Fibroblast of skin of right quadriceps (primary cell): ENCODE measurements at places on chromosomes 16 and 17.

DNA sequence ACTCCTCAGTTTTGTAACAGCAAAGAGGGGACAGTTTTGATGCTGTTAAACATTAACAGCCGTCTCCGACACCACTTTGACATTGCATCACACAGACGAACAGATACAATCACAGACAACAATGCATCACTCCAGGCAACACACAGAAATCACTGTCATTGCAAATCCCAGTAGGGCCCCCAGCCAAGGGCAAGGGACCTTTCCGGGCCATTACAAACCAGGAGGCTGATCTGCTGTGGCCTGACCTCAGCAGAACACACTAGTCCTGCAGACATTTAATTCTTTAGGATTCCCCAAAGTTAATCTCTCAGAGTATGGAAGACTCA, 136.2 kb upstream of the RCVRN start:
- no peak for DNase-seq

DNA sequence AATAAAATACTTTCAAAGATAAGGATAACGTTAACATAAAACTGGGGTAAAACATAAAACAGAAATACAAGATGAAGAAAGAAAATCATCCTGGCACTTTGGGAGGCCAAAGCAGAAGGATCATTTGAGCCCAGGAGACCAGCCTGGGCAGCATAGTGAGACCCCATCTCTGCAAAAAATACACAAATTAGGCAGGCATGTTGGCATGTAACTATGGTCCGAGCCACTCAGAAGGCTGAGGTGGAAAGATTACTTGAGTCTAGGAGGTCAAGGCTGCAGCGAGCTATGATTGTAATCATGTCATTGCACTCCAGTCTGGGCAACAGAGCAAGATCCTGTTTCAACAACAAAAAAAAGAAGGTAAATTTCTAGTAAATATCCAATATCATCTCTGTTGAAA, 19.6 kb downstream of the TAT start:
- no peak for DNase-seq

DNA sequence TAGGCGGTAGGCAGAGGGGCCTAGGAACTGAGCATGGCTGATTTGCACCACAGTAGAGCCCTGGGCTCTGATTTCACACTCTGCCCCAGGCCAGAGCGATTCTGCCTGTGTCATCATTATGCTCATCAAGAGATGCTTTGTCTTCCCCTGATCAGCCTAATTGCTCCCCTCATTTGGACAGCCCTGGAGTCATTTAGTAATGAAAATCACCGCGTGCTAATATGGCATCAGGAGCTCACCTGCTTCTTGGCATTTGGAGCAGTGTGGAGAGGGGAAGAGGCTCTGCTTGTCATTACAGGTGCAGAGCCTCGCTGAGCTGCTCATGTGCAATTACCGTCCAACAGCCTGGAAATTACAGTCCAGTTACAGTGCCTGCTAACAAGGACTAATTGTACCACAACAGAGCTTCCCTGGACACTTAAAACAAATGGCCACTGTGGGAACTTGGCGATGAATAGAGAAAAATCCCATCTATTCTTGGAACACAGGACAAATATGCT, 157.1 kb upstream of the WSCD1 start:
- DNase-seq = no peak

- DNase-seq = no peak
These were observed 182.6 kb downstream of the C16orf78 start for GRCh38 chr16:49556249-49556605.

DNA sequence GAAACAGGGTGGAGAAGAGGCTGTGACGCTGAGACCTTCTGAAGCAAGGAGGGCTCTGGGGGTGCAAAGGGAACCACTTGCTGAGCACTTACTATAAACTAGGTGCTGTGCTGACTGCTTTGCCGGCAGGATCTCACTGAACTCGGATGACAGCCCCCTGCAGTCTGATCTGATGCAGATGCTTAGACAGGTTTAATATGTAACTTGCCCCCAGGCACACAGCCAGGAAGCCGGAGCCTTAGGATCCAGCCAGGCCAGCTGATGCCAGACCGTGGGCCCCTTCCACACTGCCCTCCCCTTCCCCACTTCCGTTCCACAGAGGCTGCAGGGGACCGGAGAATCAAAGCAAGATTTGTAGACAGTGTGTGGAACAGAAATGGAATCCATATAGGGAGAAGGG, 23.1 kb downstream of the SPACA3 start:
- DNase-seq = no peak

GRCh38 chr16:48963901-48964615, 317.6 kb downstream of the CBLN1 start:
- DNase-seq = peak; percentile 94

DNA sequence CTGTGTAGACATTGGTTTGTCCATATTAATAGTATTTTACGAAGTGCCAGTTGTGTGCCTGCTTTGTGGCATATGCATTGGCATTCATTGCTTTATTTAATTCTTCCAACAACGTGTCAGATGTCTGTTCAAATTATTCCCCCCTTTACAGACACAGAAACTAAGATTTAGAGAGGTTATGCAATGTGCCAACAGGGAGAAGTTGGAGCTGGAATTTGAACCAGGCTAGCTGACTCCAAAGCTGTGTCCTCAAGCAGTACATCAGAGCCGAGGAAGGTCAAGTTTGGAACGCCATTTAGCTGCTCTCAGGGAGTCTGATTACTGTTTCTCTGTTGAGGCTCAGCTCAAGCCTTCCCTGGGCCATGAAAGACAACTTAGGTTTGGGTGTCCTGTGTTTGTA, 232.3 kb downstream of the WWOX start:
- DNase-seq = no peak

DNA sequence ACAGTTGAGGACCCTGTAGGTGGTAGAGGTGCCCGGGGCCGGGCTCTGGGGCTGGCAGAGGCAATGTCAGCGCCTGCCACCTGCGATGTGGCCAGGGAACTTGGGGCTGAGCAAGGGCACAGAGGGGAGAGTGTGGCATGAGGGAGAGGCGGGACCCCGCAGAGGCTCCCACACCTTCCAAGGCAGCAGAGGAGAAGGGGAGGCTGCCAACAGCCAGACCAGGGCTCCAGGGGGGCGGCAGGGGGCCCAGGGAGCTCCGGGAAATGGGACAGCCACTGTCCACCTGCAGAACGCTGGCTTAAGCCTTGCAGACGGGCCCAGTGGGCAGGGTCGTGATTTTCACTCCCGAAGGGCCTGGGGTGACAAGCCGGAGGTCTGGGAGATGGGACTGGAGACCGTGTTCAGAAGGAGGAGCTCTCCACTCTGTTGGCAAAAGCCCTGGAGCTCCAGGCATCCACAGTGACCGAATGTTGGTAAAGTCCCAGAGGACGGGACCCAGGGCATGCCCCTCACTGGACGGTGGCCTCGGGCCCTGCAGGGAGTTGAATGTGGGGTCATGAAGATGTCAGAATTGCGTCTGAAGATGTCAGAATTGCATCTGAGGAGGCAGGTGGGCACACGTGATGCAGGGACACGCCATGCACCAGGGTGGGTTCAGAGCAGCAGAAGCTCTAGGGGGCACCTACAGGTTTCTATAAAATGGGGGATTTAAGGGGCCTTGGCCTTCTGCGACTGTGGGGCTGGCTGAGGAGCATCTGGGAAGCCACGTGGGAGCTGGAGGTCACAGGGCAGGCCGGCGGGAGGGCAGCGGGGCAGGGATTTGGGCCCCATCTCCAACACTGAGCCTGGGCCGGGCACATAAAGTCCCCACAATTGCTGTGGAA, 18.6 kb downstream of the CD7 start:
- no peak for DNase-seq

DNA sequence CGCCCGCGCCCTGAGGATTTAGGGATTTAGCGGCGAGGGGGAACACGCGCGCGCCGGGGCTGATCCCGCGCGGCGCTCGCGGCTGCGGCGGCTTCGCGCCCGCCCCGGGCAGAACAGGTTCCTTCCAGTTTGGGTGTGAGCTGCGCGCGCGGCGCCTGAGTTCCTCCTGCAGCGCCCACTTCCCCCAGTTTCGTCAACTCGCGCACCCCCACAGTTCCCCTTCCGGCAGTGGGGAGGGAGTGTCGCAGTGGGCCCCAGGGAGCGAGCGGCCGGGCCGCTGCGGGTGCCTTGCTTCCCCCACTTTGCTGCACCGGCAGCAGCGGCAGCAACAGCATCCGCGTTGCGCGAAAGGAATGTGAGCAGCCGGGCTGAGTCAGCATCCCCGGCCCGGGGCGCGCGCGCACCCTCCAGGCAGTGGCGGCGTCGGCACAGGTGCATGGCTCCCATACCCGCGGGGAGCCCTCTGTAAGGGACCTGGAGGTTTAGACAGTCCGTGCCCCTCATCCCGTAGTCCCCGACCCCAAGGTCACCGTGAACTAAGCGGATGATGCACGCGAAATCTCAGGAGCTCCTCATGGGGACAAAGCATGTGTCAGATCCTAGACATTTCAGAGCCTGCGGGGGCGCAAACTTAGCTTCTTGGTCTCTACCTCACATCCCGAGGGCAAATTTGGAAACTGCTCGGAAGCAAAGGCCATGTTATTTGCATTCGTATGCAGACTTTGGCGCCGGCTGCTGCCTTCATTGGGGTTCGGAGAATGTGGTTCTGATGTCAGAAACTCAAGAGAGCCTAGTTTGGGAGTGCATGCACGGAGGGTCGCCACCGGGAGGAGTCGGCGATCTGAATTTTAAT, 767 bp downstream of the ARSG start:
- peak; percentile 56 for DNase-seq

DNA sequence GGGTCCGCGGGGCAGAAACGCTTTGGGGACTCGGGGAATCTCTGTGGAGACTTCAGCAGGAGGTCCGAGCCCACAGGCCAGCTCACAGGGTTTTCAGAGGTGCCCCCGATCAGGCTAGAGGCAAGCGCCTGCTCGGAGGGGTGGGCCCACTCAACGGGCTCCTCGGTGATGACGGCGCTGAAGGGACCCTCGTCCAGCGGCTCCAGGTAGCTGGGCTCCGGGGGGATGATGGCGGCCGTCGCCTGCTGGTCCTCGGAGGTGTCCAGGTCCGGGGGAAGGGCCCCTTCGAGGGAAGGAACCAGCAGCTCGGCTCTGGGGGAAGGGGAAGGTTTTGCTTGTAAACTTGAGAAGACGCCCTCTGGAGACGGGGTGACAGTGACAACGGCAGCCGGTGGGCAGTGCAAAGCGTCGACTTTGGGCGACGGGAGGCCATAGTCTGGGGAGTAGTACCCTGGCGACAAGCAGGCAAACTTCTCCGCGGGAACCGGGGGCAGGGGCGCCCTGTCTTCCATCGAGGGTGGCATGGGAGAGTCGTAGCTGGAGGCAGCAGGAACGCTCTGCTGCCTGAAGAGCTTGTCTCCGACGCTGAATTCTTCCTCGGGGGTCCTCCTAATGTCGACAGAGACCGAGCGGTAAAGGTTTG, 63.2 kb downstream of the ZNF778 start:
- no peak for DNase-seq

DNA sequence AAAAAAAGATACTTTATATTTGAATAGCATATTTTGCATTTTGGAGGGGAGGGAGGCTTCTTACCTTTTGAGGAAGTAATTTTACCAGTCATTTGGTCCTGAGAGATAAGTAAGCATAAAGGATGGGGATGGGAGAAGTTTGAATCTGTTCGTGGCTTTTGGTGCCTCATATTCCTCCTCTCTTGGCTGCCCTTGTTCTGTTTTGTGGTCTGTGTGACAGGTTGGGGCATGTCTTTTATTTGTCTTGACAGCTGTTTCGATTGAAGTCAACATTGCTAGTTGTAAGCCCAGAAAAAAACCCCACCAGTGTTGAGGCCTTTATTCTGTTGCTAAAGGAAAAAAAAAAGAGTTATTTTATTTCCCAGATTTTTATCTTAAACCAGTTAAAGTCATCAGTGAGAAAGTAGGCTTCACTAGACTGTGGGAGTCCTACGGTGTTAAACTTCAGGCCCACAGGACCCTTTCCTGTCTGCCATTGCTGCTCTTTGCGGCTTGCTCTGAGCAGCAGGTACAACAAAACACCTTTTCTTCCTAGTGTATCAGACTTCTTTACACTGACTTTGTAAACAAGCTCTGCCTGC, 11.4 kb downstream of the SLC7A6 start:
- DNase-seq = no peak

- peak; percentile 27 for DNase-seq
These were observed 73.2 kb downstream of the MYH10 start for GRCh38 chr17:8557176-8557806.

DNA sequence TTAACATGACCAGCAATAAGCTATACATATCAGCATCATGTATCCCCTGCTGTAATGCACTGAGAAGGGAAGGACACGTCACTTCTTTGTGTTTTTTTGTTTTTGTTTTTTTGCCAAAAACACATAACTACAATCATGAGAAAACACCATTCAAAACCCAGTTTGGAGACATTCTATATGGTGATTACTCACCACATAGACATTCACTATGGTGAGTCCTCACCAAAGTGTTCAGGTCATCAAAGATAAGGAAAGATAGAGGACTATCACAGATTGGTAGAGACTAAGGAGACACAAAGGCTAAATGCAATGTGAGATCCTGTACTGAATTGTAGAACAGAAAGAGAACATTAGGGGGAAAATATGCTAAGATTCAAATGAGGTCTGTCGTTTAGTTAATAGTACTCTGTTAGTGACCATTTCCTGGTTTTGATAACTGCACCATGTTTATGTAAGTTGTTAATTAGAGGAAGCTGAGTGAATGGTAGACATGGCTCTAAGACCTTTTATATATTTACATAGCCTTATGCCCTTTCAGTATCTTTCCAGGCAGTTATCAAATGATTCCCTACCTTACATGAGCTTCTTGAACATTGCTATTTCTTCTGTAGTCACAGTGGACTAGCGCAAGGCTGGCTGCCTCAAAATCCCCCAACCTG, 46.6 kb downstream of the PIK3R5 start:
- DNase-seq = peak; percentile 32

- no peak for DNase-seq
These were observed 18.5 kb downstream of the NFE2L1 start for GRCh38 chr17:48066656-48067055.

GRCh38 chr17:19713462-19713861, 2.9 kb downstream of the SLC47A2 start:
- DNase-seq = no peak

- DNase-seq = no peak
These were observed 3.4 kb downstream of the SLC16A5 start for GRCh38 chr17:75090871-75091854.

DNA sequence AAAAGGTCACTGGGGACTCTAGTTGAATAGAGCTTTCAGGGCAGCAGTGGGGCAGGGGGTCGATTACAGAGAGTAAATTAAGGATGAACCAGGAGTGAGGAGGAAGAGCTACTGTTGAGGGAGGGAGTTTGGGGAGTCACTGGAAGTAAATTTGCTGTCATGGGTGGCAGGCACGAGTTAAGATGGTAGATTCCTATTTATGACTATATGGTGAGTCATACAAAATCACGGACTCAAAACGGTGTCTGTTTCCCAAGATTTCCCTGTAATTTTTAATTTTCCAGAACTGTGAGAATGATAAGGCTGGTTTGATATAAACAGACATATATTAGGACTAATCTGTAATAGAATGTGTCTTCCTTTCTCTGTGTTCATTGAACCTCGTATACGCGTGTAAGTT, 287.6 kb upstream of the GOT2 start:
- DNase-seq = peak; percentile 39

- DNase-seq = peak; percentile 86
These were observed 16.1 kb downstream of the SGCA start for GRCh38 chr17:50181591-50182560.

DNA sequence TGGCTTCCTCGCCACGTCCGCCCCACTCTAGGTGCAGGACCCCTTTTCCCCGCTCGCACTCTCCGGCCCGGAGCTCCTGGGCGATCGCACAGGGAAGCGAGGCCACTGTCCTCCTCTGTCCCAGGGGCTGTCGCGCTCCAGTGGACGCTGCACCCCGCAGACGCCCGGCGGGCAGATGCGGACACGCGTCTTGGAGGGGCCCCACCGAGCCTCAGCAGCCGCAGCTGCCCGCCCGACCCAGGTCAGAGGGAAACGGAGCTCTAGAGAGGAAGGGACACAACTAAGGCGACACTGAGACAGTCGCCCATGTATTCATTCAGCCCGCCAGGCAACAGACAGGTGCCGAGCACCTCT, 726 bp upstream of the SLC13A5 start:
- no peak for DNase-seq
